ENCODE measurements at places on chromosomes 16 and 17.

DNA sequence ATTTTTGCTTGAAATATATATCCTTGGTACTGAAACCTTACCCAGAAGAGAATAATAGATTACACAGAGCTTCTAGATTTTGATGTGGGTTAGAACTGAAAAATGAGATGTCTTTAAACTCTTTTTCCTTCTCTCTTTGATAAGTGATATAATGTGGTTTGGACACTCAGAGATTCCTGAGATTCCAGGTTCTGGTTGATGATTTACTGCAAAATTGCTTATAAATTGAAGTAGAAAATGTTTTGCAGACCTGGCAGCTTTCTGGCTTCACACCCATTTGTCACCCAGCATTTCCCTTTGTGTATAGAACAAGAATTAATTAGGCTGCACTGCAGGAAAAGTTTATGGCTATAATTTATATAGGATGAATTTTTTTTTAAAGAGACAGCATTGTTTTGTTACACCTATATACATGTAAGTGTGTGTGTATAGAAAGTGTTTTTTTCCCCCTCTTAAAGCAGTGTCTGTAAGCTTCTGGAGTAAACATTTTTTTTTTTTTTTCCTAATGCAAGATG, 23.5 kb downstream of the AATF start:
- no peak for DNase-seq

DNA sequence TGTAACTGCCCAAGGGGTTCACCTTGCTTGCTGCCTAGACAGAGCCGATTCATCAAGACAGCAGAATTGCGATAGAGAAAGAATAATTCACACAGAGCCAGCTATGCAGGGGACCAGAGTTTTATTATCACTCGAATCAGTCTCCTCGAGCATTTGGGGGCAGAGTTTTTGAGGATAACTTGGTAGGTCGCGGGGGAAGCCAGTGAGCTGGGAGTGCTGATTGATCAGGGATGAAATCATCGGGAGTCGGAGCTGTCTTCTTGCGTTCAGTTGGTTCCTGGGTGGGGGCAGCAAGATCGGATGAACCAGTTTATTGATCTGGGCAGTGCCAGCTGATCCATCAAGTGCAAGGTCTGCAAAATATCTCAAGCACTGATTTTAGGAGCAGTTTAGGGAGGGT, 9.1 kb downstream of the ITGAM start:
- no peak for DNase-seq

GRCh38 chr16:29680180-29680598, 1.2 kb downstream of the QPRT start:
- no peak for DNase-seq

DNA sequence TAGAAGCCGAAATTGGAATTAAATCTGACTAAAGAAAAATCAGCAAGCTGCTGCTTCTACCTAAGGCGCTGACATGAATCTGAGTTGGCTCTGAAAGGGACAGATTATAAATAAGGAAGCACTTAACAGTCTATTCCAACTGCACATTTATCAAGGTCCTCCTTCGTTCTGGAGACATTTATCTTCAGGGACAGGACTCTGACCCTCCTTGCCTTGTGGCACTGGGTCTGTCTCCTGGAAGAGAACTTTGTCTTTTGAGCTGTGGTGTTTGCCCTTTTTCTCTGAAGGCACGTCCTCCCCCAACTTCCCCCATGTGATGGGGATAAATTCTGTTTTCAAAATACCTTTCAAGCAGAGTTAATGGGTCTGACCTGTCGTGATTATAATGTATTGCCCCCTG, 47.0 kb upstream of the MARCHF10 start:
- DNase-seq: no peak

GRCh38 chr17:71331754-71332325, 789.0 kb upstream of the SOX9 start:
- DNase-seq: no peak

GRCh38 chr16:27729516-27730304, 179.8 kb downstream of the KATNIP start:
- DNase-seq: no peak

DNA sequence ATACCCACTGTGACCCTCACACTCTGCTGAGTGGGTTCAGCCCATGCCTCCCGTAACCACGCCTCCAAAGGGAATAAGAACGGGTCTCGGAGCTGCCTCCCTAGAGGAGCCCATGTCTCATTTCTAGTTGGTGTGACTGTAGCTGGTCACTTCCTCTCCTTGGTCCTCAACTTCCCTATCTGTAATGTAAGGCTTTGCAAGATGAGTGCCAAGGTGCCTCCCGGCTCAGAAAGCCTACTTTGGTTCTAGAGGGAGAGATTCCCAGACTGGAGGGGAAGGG, 20.8 kb downstream of the C16orf74 start:
- DNase-seq: no peak

DNA sequence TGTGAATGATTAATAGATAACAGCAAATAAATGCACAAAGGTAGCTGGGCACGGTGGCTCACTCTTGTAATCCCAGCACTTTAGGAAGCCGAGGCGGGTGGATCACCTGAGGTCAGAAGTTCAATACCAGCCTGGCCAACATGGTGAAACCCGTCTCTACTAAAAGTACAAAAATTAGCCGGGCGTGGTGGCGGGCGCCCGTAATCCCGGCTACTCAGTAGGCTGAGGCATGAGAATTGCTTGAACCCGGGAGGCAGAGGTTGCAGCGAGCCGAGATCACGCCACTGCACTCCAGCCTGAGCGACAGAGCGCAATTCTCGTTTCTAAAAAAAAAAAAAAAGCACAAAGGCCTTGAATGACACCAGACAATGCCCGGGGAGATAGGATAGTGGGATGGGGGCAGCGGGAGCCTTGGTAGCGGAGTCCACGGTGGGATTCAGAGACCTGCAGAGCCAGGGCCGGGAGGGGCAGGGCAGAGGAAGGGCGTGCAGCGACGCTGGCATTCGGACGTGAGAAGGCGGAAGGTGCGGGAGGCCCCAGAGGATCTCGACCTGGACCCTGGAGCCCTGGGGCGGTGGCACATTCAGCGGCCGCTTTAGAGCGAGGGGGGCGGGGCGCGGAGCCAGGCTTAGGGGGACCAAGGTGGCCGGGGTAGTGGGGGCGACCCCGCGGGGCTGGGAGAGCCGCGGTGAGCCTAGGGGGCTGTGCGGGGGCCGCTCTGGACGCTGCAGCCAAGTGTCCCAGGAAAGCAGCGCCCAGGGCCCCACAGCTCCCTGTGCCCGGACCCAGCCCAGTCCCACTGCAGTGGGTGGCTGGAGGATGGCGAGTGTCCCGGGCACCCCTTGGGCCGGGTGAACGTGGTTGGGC, 999 bp upstream of the FLYWCH2 start:
- DNase-seq: peak; percentile 34

DNA sequence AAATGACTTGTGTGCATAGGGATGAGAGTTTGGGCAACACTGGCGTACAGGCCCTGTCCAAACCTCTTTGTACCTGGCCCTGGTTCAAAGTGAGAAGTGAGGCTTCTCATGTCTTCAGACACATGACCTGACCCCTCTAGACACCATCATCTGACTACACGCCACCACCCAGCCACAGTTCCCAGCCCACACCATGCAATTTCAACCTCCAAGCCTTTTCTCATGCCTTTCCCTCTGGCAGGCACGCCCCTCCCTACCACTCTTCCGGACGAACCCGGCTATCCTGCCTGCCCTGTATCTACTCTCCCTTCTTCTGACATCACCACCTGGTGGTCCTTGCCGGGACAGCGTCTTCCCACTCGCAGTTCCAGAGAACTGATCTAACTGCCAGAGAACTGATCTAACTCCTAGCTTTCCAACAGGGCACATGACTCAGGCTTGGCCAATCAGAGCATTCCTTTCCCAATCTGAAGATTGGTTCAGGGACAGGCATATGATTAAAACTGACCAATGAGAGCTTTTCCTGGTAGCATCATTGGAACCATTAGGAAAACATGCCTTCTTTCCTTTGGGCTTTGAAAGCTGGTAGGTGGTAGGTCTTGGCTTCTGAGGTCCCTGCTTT, 27.1 kb upstream of the IL21R start:
- DNase-seq: peak; percentile 43

- no peak for DNase-seq
These were observed 56.1 kb downstream of the BANP start for GRCh38 chr16:88007321-88007731.

DNA sequence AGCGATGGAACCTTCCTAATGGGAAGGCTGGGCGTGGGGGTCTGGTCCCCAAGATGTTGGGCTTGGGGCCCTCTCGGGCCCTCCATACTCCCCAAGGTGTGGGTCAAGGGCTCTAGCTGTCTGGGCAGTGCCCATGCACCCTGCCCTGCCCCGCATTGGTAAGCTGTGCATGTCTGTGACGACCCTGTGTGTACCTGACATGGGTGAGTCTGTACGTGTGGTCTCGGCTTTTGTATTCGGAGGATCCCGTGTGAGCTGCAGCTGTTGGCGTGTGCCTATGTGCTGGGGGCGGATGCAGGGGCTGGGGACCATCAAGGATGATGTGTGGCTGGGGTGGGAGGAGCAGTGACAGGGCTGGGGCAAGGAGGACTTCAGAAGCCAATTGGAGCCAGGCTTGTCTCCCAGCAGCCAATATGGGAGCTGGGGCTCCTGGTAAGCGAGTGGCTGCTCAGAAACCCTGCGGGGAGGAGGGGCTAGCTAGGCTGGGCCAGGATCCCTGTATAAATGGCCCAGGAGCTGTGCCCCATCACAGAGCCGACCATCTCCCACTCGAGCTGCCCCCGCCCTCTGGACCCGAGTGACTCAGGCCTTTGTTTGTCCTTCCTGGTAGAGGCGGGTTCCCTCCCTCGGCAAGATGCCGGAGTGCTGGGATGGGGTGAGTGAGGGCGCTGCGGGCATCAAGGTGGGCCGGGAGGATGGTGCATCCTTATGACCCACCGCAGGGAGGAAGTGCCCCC, at the start of gene NDRG4:
NDRG4 (plus strand) TSS at position 529 of the 737 bp plus-strand sequence; CDS start at position 635, 106 bp downstream.
- peak; percentile 37 for DNase-seq

DNA sequence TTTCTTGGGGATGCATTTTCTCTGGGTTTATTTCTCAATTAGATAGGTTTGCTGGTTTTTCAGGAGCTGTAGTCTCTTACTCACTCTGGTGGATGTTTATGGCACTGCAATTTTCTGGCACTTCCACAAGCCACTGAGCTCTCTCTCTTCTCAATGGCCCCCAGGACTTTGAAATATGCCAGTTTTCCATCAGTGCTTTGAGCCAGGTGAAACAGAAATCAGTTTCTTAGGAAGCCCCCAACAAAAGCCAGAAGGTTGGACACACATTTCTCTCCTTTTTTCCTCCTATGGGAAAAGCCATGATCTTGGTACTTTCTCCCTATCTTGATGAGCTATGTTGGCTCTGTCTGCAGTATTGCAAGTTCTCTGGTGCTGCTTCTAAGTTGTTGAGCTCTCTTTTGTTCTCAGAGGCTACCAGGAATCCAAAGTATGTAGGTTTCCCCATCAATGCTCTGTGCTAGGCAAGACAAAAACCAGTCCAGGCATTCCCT, 90.7 kb upstream of the SMIM36 start:
- peak; percentile 46 for DNase-seq

DNA sequence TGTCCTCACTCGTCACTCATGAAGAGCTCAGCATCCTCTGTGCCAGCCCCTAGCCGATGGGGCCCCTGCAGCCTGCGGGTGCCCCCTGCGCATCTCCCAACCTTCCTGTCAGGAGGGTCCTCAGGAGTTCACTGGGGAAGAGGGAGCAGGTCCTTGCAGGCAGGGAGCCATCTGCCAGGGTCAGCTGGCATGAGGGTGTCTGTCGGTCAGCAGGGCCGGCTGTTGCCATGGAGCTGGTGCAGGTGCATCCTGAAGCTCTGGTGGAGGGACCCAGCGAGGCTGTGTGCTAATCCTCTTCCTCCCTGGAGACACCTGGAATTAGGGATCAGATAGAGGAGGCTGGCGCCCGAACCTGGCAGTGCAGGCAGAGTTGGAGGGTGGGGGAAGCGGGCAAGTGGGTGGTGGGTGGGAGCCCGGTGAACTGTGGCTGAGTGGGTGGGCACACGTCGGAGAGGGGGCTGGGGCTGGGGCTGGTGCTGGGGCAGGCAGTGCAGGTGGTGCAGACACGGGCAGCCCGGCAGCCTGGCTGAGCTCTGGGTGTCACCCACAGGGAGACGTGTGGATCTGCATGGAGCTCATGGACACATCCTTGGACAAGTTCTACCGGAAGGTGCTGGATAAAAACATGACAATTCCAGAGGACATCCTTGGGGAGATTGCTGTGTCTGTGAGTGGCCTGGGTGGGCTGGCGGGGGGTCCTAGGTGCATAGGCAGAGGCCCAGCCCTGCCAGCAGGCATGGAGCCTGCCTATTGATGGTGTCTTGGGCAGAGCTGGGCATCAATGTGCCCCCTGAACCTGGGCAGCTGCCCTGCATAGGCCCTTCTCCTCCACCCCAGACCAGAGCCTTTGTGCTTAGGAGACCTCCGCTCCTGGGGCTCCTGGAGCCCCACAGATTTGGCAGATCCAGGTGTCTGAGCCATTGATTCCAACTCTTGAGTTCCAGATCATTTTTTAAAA, 17.4 kb downstream of the MAP2K3 start:
- DNase-seq: no peak

DNA sequence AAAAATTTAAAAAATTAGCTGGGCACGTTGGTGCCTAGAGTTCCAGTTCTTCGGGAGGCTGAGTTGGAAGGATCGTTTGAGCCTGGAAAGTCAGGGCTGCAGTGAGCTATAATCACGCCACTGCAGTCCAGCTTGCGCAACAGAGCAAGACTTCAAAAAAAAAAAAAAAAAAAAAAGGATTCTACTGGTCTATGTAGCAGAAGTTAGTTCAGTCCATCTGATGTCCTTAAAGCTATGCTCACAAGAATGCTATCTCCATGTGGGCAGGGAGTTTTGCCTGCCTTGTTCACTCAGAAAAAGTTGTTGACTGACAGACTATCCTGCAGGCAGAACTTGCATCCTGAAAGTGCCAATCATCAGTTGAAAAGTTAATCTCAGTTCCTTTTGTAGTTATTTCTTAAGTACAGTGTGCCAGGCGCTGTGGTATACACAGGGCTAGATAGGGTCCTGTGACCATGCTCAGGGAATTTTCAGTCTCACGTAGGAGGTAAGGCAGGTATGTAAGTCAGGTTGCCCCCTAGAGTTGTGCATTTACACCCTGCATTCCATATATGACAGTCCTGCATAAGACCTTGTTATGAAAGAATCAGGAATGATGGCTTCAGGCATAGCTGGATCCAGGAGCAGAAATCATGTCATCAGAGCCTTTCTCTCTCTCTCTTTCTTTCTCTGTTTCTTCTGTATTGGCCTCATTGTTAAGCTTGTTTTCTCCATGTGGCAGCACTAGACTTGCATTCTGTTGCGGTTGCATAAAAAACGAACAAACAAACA, 7.6 kb downstream of the SYT17 start:
- DNase-seq: no peak
